ENCODE measurements at places on chromosomes 7 and 10.
A peak's percentile ranks its signal among the peaks of the same experiment; 100 is the strongest.

- DNase-seq, result no peak
Measured at GRCh38 chr10:58307676-58308075, 27.1 kb upstream of the UBE2D1 start.

DNA sequence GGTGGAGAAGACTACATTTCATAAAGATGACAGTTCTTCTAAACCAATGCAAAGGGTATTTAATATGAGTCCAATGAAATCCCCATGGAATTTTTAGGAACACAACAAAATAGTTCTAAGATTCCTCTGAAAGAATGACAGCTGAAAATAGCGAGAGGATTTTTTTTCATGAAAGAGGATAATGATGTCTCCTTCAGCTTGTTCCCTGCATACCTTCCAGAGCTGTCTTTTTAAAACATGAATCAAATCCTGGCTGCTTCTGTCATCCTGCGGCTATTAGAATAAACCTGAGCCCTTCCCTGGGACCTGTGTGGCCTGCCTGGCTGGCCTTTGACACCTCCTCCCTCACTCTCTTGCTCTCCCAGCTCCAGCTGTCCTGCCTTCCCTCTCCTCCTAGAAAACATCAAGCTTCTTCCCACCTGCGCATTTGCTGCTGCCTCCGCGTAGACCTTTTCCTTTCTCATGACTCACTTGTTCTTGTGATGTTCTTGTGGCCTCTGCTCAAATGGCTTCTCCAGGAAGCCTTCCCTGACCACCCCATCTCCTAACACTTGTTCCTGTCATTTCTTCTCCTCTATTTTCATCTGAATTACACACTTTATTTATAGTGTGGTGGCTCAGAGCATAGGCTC is 57.4 kb downstream of the EEPD1 start:
- DNase-seq, result peak; percentile 50

- DNase-seq, result peak; percentile 69
Measured at GRCh38 chr10:20970044-20970443, 72.9 kb upstream of the NEBL start.

DNA sequence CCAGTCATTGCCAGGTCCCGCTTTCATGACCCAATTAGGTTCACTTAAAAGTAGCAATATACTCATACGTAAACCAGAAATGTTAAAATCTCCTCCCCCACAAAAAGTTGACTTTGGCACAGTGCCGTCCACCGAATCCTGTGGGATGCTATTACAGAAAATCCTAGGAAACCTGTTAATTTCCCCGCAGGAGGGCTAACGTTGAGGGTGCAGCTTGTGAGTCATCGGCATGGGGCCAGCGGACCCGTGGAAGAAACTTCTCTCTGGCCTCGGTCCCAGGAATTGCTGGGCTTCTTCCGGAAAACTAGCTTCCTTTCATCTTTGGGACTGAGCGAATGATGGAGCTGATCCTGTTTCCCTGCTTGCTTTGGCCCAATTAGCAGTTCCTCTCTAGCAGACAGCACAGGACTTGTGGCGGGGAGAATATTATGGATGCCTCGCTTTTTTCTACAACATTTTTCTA is 13.5 kb downstream of the CRYGN start:
- DNase-seq, result peak; percentile 98

GRCh38 chr7:144494355-144494754 is 90.9 kb upstream of the NOBOX start:
- DNase-seq, result no peak

Data from fibroblast of lung (primary cell).